ENCODE measurements at places on chromosomes 7 and 10.

DNA sequence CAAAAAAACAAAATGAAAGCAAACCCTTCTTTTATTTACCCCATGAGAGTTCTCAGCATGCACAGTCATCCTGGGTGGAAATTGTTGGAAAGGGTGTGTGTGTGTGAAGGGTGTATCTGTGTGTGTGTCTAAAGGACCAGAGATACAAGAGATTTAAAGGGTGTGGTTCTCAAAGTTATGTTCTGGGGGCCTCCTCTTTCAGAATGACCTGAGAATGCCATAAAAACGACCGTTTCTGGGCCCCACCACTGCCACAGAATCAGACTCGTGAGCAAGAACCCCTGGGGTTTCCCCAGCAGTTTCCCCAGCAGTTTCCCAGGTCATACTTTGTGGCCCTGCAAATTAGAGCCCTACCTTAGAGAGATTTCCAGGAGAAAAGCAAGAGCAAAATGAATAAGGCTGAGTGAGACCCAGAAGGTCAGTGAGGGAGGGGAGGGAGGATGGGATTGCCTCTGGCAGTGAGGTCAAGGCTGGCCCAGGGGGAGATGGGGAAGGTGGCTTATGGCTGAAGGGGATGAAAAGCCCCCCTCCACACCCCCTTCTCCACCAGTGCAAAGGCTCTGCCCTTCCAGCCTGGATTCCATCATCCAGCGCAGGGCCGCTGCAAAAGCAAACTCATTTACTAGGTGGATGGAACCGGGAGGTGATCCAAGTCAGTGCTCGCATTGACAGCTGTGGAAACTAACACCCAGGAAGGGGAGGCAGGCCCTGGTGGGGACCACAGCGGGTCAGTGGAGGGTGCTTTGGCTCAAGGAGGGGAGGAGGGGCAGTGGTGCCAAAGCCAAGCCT, 10.2 kb downstream of the PYROXD2 start:
- no peak for DNase-seq

DNA sequence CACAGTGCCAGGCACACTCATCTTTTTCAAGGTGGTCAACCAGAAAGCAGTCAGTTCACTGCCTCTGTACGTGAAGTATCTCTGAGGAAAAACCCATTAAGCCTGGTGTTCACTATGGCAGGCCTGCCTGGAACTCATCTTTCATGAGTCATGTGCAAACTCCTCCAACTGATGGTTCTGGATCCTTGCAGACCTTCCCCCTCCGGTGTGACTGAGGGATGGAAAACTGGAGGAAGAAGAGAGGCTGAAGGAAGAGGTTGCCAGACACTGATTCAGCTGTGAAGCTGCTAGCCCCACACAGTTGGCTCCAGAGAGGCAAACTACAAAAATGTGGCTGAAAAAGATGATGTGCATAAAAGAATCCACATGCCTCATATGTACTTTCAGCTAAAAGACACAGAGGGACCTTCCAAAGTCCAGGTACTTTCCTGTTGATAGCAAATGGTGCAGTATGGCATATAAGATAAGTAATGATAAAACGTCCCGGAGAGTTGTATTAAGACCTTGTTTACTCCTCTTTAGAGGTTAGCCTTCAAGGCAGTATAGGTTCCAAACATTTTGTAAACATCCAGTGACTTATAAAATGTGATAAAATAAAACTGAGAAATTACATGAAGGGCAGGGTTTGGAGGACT, 2.7 kb downstream of the CYP3A5 start:
- no peak for DNase-seq

DNA sequence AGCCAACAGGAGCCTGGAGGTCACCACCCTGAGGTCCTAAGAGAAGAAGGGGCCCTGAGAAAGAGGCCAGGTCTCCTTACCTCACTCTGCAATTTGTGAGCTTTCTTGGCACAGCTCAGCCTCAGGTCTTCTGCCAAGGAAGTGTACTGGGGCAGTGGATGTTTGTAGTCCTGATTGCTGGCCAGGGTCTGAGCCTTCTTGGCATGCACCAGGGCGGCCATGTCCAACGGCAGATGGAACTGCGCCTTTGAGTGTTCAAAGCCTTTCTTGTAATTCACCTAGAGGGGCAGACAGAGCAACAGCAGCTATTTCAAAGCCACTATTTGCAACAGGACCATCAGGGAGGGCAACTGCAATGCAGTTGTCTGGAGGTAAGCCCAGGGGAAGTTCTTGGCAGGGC, 51.7 kb downstream of the NRAP start:
- no peak for DNase-seq

- no peak for DNase-seq
Measured at GRCh38 chr10:5457741-5458140, 41.6 kb downstream of the CALML5 start.

- DNase-seq = no peak
Measured at GRCh38 chr7:69674701-69675182, 76.5 kb downstream of the AUTS2 start.

DNA sequence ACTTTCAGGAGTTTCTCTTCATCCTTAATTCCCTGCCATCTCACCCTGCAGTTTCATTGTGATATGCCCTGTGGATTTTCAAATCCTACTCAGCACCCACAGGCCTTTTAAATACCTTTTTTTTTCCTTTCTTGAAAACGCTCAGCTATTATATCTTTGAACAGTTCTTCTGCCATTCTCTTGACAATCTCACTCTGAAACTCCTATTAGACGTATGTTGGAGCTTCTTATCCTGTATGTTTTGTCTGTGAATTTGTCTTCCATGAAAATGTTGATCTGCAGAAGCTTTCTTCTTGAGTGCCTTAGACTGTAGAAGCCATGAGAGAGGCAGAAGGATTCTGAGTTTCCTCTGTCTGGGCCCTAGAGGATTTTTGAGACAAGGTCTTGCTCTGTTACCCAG, 18.9 kb upstream of the YAE1 start:
- no peak for DNase-seq

DNA sequence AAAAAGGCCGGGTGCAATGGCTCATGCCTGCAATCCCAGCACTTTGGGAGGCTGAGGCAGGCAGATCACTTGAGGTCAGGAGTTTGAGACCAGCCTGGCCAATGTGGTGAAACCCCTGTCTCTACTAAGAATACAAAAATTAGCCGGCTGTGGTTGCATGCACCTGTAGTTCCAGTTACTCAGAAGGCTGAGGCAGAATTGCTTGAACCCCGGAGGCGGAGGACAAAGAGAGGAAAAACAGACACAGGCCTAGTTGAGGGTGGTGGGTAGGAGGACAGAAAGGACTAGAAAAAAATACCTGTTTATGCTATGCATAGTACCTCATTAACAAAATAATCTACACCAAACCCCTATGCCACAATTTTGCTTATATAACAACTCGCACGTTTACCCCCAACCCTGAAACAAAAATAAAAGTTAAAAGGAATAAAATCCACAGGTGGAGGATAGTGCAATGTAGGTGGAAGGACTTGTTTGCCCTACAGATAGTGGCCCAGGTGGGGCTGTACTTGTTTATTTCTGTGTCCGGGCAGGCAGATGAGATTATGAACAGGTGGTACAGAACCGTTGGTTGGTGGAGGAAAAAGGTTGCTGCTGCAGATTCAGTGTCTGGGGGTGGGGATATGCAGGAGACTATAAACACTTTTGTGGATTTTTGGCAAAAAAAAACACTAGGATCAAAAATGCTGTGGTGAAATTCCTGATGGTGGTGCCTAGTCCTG, 5.1 kb downstream of the ZNF680 start:
- no peak for DNase-seq

DNA sequence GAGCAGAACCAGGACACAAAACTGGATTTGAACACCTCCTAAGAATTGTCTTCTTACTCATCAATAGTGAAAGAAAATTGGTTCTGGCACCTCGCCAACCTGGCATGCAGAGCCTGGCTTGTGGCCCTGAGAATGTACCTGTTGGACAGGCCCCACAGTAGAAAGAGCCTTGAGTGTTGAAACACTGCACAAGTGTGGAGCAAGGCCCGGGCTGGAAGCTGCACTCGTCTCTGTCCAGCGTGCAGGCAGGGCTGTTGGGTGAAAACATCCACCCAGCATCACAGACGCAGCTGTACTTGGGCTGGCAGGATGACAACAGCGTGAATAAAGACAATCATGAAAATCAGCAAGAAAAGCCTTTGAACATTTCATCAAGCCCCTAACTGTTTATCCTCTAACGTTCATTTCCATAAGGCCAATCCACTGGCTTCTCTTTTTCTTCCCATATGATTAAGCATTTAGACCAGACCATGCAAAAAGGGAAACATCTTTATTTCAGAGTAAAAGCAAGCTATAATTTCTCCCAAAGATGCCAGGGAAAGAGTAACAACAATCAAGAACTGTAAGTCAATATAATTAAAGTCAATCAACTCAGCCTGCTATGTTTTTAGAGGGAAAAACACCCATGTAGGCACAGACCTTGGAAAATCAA, 15.6 kb downstream of the CUBN start:
- no peak for DNase-seq

GRCh38 chr7:155323001-155323638, 25.4 kb downstream of the INSIG1 start:
- no peak for DNase-seq

DNA sequence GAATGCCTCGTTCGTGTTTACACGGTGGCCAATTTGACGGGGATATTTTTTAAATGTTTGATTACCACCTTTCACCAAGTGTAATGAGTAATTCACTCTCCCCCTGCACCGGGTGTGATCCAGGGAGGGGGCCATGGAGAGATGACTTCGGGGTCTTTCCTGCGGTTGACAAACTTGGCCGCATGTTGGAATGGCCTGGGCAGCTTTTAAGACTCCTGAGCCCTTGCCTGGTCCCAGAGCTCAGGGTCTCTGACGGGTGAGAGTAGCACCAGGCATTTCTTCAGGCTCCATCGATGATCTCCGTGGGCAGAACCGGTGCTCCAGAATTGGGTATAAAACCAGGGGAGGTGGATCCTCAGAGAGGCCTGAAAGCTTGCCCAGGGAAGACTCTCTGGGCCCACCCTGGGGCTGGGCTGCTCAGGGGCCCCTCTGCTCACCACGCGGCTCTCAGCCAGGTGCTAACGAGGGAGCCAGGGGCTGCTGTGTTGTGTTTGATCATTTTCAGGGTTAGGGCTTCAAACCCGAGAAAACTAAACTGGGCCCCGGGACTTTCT, 882 bp downstream of the ZNF282 start:
- DNase-seq = no peak

GRCh38 chr7:1505731-1506550, 1.8 kb upstream of the INTS1 start:
- DNase-seq = no peak

GRCh38 chr10:131869344-131869743, 31.5 kb upstream of the PPP2R2D start:
- no peak for DNase-seq

DNA sequence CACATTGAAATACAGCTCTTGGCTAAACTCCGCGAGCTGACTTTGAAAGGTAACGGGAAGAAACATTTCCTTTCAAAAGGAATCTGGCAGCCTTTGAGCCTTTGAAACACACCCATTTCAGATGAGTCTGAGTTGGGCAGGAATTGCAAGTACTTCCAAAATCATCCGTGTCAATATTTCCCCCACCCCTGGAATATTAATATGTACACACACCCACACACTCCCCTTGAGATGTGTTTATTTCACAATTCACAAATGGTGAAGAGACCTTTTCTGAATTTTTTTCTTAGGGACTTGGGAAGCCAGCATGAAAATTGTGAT, 438.7 kb upstream of the NRP1 start:
- DNase-seq = no peak

- no peak for DNase-seq
Measured at GRCh38 chr10:69952069-69952800, 100.4 kb upstream of the MACROH2A2 start.

GRCh38 chr7:1712907-1713501, 42.9 kb downstream of the ELFN1 start:
- DNase-seq = no peak

- DNase-seq = no peak
Measured at GRCh38 chr7:2598154-2598823, 33.5 kb upstream of the TTYH3 start.

DNA sequence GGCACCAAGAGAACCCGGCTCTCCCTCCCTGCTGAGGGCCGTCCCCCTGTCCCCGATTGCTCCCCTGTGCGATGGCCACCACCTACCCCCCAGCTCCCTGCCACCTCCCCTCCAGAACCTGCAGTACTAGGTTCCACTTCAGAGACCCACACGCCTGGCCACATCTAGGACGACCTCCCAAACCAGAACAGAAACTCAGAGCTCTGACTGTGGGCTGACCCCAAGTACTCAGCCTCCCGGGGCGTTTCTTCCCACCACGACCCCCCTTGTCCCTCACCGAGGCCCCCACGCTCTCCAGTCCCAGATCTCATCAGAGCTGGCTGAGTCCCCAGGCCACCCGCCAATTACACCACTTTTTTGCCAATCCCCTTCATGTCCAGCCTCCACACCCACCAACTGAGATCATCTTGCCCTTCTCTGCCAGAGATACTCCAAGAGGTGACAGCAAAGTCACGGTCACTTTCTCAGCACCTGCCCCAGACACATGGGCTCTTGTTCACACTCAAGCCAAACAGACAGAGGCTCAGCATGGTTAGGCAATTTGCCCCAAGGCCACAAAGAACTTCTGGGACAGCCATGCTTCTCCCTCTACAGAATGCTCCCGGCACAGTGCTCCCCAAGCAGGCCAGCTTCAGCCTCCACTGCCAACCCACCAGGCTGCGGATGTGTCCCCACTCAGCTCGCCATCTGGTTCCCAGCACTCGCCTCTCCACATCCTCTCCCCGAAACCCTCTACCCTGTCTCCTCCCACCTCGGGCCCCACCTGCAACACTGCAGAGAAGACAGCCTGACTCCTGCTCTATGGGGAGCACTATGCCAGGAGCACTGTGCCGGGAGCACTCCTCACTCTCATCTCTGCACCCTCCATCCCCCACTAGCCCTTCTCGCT, 4.7 kb downstream of the TMEM120A start:
- DNase-seq = no peak

DNA sequence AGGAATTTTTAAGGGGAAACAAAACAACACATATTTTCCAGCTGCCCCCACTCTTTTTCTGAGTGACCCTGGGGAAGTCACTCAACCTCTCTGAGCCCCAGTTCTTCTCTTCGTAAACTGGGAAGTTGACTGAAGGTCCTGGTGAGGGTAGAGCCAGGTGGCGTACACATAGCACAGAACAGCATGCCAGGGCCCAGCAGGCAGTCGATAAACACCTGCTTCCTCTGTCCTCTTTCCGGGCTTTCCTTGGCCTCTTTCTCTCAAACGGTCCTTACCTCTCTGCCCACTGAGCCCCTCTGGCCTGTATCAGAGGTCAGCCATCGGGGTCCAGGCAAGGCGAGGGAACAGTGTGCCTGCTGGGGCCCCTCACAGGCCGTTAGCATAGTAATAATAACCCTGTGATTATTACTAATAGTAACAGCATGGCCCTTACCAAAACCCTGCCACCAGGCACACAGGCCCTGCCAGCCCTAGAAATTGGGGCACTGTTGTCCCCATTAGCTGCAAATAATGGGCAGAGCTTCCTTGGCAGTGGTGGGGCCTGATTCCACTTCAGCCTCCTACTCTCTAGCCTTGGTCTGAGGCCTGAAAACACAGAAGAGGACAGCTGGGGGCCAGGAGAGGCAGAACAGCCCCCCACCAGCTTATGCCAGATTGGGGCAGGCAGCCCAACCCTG, 37.3 kb upstream of the SLC29A3 start:
- DNase-seq = no peak

GRCh38 chr10:19775296-19775695, 40.9 kb upstream of the PLXDC2 start:
- DNase-seq = no peak

GRCh38 chr7:149070372-149071125, 20.0 kb downstream of the ZNF786 start:
- no peak for DNase-seq

Data from CD4-positive, alpha-beta T cell treated with Interleukin-4 for 1 hour (primary cell).